Stimulated activated CD4-positive, alpha-beta T cell treated with anti-CD3 and anti-CD28 coated beads, TNF-alpha, amount 100 ng/mL, for 24 hours (primary cell): ENCODE measurements at places on chromosomes 3 and 15.

DNA sequence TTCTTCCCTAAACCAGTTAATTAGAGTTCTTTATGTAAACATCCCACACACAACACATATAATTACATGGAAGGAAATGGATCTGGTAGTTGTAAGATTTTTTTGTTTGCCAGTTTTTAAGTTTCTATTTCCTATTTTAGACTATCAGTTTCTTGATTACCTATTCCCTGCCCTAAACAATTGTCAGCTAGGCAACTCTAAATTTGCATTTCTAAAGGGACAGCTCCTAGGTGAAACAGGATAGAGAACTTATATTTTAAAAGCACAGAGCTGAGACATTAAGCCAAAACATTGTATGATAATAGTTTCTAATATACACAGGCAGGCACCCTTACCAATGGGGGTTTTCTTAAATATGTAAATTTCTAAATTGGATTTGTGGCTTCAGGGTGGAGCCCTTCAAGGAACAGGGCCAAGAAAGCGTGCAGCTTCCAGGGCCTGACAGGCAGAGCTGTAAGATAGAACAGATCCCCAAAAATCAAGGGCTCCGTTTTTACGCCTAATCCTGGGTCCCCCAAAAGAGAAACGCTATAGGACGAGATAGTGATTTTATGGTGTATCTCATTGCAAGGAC lies 8.9 kb downstream of the LEKR1 start:
- DNase-seq, result no peak

DNA sequence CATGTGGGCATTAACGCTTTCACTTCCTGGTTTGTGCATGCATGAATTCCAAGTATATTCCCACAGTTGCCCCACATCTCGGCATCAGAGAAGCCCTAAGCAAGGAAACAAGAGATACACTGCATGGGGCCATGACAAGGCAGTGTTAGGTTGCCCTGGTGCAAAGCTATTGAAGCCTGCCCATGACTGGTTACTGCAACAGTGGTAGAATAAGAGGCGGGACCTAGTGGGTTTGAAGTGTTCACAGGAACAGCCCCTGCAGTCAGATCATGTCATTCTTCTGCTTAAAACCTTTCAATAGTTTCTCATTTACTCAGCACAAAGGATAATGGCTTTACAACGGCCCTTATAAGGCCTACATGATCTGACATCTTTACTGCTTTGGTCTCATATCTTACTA lies 80.9 kb upstream of the TOPAZ1 start:
- DNase-seq, result no peak

DNA sequence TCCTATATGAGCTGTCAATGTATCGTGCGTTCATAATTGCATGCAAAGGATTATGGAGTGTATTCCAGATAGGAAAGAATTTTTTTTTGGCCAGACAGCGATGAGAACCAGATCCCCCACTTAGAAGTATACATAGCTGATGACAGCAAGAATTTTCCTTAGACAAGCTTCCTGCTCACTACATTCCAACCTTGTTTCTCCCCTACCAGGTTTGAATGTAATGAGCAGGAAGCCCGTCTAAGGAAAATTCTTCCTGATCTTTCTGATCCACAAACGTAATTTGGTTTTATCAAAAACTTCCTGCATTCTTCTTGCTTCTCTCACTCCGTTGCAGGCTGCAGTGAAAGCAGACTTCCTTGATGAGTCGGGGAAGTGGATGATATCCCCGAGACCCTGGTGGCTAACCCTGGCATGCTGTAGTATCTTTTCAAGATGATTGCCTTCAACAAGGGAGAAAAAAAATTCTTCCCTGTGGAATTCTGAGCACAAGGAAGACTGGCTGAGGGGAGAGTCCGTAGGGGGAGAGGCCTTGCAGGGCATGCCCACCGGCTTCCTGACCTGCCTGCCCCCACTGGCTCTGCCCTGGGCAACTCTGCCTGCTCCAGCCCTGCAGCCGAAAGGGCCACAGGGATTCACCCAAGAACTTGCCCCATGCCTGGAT lies 243.1 kb downstream of the TLE3 start:
- DNase-seq, result no peak

GRCh38 chr15:40277471-40277870 lies 5.4 kb downstream of the ANKRD63 start:
- no peak for DNase-seq

- DNase-seq, result no peak
Measured at GRCh38 chr15:79673416-79674123, 223.2 kb downstream of the MTHFS start.

DNA sequence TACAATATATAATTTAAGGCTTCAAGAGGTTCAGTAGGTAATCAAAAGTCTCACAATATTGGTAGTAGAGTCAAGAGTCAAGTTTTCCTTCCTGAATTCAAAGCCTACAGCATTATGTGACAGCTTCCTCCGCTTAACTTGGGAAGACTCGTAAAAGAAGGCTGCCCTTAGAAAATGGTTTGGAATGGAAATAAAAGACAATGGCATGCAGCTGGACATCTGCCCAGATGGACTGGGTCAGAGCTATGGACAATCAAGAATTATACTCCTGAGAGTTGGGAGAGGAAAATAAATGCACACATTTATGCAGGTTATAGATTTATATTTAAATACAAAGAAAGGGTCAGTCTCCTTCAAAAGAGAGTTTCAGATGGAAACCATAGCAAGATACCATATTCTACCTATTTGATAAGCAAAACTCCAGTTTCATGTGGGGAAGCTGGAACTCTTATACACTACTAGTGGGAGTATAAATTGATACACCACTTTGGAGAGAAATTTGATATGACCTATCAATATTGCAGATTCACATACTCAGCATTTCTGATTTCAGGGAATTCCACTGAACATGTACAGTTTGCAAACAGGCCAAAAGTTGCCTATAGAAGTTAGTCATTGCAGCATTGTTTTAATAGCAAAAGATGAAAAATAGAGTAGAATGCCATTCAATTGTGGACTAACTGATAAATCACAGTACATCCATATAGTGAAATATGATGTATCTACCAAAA lies 6.1 kb downstream of the CRYBG3 start:
- no peak for DNase-seq

GRCh38 chr15:25862071-25862471 lies 1.1 kb downstream of the ATP10A start:
- no peak for DNase-seq

DNA sequence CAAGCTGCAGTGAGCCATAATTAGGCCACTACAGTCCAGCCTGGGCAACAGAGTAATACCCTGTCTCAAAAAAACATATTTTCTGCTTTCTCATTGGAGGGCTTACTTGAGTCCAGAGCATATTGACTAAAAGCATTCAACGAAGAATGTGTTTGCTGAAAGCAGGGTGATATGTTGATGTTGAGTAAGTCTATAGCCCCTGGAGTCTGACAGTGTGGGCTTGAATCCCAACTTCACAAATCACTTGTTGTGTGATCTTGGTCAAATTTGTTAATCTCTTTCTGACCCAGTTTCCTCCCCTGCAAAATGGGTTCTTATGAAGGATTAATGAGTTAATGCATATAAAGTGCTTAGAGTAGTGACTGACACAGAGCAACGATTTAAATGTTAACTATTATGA lies 403.9 kb downstream of the MECOM start:
- no peak for DNase-seq

- no peak for DNase-seq
Measured at GRCh38 chr3:106692624-106693023, 684.6 kb upstream of the CCDC54 start.

DNA sequence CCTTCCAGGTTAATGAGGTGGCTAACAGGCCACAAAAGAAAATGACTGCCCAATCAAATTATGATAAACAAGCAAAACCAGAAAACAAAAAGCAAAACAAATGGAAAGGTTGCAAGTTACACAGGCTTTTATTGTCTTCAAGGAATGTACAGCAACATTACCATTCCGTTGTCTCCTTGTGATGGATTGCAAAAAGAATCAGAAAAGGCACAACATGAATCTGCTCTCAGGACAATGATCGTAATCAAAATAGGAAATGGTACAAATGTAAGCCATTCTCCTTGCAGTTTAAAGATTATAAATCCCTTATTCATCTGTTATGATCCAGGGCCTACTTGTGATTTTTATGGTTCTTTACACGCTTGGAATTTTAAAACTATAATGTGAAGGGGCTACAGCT lies 125.8 kb downstream of the ECT2 start:
- no peak for DNase-seq

DNA sequence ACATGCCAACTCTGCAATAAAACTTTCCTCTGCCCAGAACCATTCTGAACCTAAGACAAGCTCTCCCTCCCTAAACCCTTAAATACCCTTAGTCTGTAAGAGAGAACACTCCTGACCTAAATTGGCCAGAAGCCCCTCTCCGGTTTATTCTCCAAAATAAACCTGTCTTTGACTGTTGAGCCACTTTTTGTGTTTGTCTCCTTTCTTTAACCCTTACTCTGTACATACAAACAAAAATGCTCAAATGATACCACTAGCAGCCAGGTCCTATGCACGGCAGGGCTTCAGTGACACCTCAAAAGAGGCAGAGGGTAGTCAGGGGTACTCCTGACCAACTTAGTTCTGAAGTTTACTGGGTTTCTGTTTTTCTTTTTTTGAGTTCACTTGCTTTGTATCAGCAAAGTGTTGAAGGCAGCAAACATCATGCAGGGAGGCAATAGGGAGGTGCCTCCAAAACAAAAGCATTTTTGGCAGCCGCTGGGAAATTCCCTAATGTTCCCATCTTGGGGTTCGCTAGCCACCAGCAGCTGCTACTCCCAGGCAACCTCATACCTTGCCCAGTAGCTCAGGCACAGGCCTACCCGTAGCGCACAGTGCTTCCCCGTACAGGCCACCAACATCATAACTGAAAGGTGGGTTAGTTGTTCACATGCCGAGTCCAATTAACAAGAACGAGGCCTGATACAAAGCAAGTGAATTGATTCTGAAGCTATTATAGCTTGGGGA lies 62.9 kb upstream of the GCNT3 start:
- no peak for DNase-seq

DNA sequence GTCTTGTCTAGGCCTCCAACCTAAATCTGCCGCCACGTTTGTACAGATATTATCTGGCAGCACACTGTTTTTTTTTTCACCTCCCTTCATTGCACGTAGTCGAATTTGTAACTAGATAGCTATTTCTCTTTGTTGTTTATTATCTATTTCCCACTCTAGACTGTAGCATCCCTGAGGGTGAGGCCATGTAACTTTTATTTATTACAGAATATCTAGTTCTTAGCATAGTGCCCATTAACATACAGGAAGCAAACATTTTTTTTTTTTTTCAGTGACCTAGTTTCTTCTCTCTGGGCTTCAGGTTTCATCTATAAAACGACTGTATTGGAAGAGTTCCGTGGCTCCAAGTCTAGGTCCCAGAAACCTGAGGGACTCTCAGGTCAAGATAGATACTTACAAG lies 354.3 kb downstream of the FGF12 start:
- no peak for DNase-seq

DNA sequence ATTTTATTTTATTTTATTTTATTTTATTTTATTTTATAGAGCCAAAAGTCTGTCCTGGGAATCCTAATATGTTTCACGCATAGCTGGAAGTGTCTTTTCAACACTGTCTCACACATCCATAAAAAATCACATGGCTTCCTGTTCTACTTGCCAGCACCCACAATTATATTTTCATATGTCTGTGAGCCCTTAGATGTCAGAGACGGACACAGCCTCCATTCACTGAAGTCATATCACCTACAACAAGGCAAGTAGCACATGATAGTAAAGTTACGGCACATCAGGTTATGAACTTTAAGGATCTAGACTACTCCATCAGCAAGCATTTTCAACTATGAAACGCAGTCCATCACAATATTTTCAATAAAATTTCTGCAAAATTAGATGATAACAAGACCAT lies 168.4 kb downstream of the ZIC4 start:
- no peak for DNase-seq

GRCh38 chr3:197874653-197875052 lies 75.3 kb upstream of the RPL35A start:
- no peak for DNase-seq

DNA sequence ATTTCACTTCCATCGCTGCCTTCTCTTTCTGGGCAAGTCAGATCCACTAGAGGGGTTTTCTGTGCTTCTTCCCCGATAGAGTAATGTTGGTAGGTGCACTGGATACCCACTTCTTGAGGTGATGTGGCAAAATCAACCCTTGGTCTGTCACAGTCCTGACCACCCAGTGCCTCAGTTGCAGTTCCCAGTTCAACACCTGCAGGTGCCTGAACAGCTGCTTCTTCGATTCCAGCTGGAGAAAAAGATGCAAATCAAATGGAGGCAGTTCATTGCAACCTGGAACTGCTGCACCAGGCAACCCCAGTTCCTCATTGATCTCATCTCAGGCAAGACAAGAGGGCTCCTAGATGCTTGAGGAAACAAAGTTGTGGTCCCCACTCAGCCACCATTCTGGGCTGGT lies 186.6 kb downstream of the UBE2E2 start:
- no peak for DNase-seq

- no peak for DNase-seq
Measured at GRCh38 chr15:73683777-73684580, at the start of gene CD276. Gene CD276 (plus strand): TSS chr15:73684383. CDS start chr15:73699640, 15,257 bp downstream.

- no peak for DNase-seq
Measured at GRCh38 chr15:82535566-82536408, 4.5 kb downstream of the RPS17 start.

- DNase-seq, result no peak
Measured at GRCh38 chr3:151393146-151393830, 8.7 kb upstream of the P2RY12 start.

DNA sequence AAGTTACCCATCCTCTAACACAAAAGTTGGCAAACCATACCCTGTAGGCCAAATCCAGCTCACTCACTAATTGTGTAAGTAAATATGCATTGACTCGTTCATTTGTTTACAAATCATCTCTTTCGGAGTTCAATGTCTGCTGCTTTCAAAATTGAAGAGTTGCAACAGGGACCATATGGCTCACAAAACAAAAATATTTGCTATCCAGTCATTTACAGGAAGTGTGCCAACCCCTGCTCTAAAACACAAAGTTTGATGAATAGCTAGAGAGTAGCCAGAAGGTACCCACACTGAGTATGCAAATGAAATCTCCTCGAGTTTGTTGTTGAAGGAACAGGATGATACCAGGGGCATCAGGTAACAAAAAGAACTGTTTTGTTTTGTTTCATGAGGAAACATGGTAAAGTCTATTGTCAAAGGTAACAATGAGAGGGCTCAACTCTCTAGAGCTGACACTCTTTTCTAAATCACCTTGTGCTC lies 236.2 kb upstream of the THBS1 start:
- no peak for DNase-seq

- no peak for DNase-seq
Measured at GRCh38 chr3:193560870-193561269, 6.2 kb upstream of the ATP13A4 start.

- no peak for DNase-seq
Measured at GRCh38 chr15:75790631-75791336, 52.5 kb upstream of the UBE2Q2 start.

GRCh38 chr15:98395974-98396610 lies 252.2 kb upstream of the IGF1R start:
- no peak for DNase-seq

DNA sequence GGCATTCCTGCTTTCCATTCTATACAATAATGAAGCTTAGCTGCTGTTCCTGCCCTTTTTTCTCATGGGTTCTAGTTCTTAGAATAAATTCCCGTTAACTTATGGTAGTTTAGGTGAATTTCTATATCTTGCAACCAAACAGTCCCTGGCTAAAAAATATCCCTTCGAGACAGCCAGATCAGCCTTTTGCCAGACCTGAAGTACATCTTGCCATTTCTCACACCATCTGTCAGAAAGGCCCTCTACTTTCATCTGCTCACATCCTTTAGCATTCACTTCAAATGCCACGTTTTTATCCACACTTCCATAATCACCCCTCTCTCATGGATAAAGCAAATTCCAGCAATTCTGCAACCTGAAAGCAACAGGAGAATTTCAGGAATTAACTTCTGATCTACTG lies 145.4 kb downstream of the GAP43 start:
- DNase-seq, result no peak
